ENCODE measurements at places on chromosomes 4 and X. TPM values are rescaled to one million over a fixed set of nuclear protein-coding genes. Genes with fewer than 3 reads are reported as not detected.

Gene NRK
- total RNA-seq = under 0.01 TPM

Gene MAGEA12
- not detected for total RNA-seq

Gene FGG
- total RNA-seq = not detected

- no peak overlapping the region for H3K4me3 ChIP-seq
- peak overlapping the region; percentile 63 for H3K27ac ChIP-seq
- no peaks in the 10 kb centered on the region for H3K4me1 ChIP-seq
Measured at GRCh38 chr4:81491943-81492342, 20.2 kb upstream of the RASGEF1B start.

Gene S100G
- total RNA-seq = not detected
